ENCODE measurements at places on chromosomes 2 and 18.

- DNase-seq, result no peak
These were observed 147.2 kb upstream of the L3MBTL4 start for GRCh38 chr18:6561862-6562291.

- DNase-seq, result peak; percentile 86
These were observed 776 bp upstream of the KLF7 start for GRCh38 chr2:207166349-207167098.

DNA sequence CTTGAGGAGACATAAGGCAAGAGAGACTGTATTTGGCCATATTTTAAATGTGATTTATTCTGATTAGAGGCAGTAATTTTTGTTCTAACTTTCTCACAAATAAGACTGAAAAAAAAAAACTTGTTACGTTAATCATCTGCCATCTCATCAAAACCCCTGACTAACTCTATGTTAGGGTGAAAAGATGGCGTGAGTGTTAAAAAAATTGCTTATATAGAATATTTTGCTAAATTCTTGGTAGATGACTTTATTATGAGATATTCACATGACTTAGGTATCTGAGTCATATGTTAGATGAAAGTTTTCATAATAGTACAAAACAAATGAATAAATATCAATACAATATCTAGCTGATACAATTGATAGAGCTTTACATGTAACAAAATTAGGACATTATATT lies 1508.7 kb upstream of the TMEFF2 start:
- no peak for DNase-seq

DNA sequence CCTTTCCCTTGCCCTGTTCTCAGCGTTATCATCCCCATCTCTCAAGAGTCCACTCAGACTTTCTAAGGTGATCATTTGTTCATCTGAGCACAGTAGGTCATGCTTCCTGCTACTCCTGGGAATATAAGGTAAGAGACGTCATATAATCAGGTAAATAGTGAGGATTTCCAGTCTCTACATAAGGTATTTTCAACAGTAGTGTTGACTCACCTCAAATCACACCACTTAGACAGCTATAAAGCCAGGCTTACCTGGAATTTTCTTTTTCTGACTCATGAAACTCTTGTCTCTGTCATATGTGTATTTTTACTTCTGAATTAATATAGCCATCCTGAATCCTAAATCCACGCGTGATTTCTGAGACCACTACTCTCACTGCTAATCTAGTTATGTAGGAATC lies 443.2 kb downstream of the ARHGAP15 start:
- no peak for DNase-seq

- no peak for DNase-seq
These were observed 50.4 kb downstream of the PLB1 start for GRCh38 chr2:28546242-28546641.

- DNase-seq, result no peak
These were observed 294.1 kb downstream of the ALK start for GRCh38 chr2:29627279-29627711.

- DNase-seq, result no peak
These were observed 51.3 kb upstream of the NABP1 start for GRCh38 chr2:191626497-191627151.

- DNase-seq, result no peak
These were observed 10.0 kb downstream of the NGEF start for GRCh38 chr2:233002829-233003657.
